ENCODE measurements at places on chromosomes 4 and X.

GRCh38 chr4:53478671-53479456 lies 101.4 kb downstream of the FIP1L1 start:
- DNase-seq = no peak

DNA sequence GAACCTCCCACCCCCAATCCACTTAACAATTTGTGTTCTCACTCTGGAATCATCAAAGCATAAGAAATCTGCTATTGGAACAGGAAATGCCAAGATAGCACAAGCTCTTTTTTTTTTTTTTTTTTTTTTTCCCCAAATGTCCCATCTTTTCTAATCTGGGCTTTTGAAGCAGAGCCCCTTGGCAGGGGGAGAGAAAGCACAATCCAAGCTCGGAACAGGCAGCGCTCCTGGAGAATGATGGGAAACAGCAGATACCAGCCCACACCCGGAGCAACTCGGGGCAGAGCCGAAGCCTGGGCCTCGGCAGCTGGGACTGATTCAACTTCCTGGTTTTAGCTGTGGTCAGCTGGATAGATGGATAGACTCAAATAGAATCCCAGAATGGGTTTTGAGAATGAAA lies 235.1 kb downstream of the QDPR start:
- no peak for DNase-seq

GRCh38 chr4:159284733-159285132 lies 181.9 kb downstream of the RAPGEF2 start:
- DNase-seq = no peak

DNA sequence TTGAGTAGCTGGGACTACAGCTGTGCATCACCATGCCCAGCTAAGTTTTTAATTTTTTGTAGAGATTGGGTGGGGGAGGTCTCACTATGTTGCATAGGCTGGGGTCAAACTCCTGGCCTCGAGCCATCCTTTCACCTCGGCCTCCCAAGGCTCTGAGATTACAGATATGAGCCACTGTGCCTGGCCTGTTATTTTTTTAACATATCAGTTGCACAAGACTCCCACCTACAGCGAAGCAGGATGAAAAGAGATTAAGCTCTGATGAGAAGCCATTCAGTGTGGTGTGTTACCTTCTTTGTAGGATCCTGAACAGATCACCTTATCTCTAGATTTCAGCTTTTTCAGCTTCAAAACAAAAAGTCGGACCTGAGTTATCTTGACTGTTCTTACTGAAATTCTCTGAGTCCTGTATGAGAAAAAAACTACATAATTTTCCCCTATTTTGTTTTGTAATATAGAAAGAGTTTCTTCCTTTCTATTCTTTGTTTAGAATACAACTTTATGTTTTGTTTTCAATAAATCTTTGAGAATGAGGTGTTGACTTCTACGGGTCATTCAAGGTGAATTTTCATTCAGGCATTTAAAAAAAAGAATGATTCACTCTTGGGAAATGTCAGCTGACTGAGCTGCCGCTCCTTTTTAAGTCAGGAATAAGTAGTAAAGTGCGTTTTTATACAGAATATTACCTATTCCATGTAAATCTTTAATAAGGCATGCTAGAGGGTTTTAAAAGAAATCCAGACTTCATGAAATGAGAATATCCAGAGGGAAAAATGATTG lies 134.6 kb downstream of the ARSF start:
- no peak for DNase-seq

- DNase-seq = peak; percentile 41
Observed at GRCh38 chrX:49192722-49193328, 6.7 kb upstream of the PRICKLE3 start.

DNA sequence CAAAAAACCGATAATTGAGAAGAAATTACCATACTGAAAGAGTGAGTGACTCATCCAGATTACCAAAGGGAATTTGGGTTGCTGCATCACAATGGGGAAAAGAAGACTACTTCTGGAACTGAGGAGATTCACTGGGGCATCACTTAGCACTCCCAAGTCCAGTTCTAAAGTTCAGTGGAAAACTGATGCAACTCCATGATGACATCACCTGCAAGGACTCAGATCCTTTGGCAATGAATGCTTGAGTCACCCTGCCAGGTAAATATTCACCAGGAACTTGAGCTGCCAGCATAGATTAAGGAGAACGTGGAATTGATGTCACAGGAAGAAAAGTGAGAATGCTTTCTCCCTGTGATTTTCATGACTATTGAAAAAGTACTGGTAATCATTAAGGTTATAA lies 32.0 kb upstream of the SMIM10L2A start:
- no peak for DNase-seq

GRCh38 chr4:174524242-174524641 lies 2.0 kb upstream of the HPGD start:
- DNase-seq = no peak

DNA sequence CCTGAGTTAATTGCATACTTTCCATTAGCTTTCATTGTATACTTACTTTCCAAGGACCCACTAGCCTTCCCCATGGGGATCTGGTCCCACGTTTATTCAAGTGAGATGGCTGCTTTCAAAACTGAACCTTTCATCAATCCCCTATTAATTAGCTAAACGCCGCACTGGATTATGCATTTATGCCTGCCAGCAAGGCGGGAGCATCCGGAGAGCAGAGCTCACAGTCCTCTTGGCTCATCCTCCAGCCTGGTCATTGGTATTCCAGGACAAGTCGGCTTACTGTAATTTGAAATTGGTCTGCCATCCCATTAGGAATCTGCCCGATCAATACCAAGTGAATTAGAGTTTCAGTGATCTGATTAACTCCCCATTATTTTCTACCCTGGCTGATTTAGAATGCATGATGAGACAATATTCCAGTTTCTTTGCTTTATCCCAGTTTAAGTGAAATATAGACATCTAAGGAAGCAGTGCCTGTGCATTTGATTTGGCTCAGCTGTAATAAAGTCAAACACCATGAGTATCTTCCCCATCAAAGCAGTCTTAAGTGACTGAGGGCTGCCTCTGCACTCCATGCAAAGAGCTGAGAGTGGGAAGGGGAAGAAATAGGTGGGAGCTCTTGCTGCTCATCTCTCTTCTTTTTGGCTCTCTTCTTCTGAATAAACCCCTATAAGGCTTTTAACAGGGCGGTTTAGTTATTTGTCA lies 411.4 kb downstream of the GPAT3 start:
- no peak for DNase-seq

GRCh38 chrX:2242326-2242725 lies 258.4 kb downstream of the DHRSX start:
- no peak for DNase-seq

- DNase-seq = peak; percentile 75
Observed at GRCh38 chr4:80138551-80139538, 58.5 kb upstream of the PRDM8 start.

GRCh38 chr4:158644760-158645159 lies 26.9 kb downstream of the C4orf46 start:
- no peak for DNase-seq

DNA sequence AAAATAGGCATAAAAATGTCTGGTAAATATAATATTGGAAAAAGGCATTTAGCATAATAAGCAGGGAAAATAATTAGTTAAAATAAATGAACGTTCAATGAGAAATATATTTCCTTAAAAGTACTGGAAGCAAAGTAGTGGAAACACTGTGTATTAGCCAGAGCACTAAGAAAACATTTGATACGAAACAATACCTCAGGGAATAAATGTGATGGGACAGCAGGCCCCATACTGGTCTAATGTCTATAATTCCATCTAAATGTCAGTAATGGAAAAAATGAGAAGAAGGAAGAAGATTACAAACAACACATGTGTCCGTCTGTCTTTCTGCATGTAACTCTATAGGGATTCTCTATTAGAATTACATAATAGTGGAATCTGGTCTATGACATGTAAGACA lies 79.0 kb downstream of the PDE5A start:
- no peak for DNase-seq

GRCh38 chr4:55087009-55087912 lies 38.1 kb downstream of the KDR start:
- DNase-seq = no peak

- DNase-seq = no peak
Observed at GRCh38 chr4:22077571-22077970, 129.0 kb upstream of the KCNIP4 start.

DNA sequence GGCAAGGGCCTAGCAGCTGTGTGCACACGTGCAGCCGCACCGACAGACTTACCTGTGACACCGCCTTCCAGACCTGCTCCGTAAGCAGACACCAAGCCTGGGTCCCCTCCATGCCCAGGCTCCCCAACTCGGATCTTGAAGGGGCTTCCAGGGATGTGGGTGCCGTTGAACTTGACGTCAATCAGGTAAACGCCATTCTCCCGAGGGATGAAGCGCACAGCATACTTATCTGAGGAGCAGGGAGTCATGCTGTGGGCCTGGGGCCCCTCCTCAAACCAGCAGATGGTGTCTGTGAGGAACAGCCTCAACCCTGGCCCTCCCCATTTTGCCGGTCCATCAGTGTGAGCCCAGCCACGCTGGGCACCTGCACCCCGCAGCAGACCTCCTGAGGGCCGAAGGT lies 24.5 kb downstream of the FLNA start:
- DNase-seq = no peak

DNA sequence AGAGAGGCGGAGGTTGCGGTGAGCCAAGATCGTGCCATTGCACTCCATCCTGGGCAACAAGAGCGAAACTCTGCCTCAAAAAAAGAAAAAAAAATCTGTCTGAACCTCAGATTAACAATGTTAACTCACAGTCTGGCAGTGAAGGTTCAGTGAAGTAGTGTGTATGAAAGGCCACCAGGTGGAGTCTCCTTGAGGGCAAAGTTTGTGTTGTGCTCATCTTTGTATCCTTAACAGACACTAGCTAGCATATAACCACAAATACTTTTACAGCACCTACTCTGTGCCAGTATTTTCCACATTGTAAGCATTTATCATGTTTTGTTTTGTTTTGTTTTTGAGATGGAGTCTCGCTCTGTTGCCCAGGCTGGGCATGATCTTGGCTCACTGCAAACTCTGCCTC lies 46.0 kb upstream of the MGST2 start:
- DNase-seq = no peak

- DNase-seq = no peak
Observed at GRCh38 chr4:179195887-179196286, 1753.7 kb upstream of the AGA start.

DNA sequence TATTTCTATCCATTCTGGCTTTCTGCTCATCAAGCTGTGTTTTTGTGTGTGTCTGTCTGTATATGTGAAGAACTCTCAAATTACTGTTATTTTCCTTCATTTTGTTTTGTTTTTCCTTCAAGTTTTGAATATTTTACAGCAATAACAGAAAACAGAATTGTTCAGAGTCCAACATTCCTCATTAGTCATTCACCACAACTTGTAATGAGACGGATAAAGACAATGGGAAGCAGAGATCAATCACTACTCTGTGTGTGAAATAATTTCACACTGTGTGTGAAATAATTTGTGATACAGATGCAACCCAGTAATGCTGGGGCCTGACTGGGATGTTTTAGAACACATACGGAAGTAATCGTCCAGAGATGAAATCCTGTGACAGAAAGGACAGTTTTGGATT lies 55.2 kb downstream of the HPGD start:
- DNase-seq = no peak

- no peak for DNase-seq
Observed at GRCh38 chr4:107629318-107629717, 90.7 kb downstream of the PAPSS1 start.
